ENCODE measurements at places on chromosomes 7 and 10. TPM values are rescaled to one million over a fixed set of nuclear protein-coding genes. Genes with fewer than 3 reads are reported as not detected.

The GPC2 gene
- 5.1 TPM for total RNA-seq

The PPP3CB gene
- 47.1 TPM for total RNA-seq

The FEZF1 gene
- not detected for total RNA-seq

The MYH16 gene
- not detected for total RNA-seq

The MYL10 gene
- total RNA-seq = not detected

The CACNB2 gene
- total RNA-seq = 14.3 TPM

The WDFY4 gene
- total RNA-seq = 7.0 TPM

DNA sequence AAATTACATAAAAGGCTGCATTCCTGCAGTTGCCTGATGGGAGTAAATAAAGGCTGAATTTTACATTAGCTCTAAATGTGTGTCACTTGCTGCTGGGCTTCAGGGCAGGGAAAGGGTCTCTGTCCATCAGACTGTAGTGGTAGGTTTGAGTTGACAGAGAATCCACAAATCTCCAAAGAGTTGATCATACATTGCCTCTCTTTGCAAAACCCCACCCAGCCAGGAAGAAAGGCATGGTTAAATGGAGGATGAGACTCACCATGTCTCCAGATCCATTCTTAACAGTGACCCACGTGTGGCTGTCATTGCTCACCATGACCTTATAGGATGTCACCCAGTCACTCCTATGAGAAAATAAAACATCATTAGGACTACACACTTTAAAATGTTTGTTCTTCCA lies 92.8 kb downstream of the CPXM2 start:
- no peak for DNase-seq

GRCh38 chr7:130364451-130364850 lies 15.8 kb upstream of the CPA1 start:
- DNase-seq = no peak

DNA sequence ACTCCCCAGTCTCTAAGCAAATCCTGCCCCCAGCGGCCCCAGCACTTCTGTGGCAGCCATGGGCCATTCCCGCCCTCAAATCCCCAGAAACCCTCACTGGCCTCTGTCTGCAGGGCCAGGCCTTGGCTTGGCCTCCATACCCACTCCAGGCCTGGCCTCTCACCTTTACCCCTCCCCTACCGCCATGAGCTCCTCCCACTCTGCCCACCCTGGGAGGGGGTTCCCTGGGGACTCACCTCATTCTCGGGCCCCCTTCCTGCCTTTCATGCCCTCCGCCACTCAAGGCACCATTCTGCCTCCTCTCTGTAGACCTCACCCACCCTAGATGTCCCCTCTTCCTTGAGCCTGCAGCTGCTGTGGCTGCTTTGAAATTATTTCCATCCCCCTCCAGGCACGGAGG lies 41.0 kb downstream of the PRF1 start:
- no peak for DNase-seq

DNA sequence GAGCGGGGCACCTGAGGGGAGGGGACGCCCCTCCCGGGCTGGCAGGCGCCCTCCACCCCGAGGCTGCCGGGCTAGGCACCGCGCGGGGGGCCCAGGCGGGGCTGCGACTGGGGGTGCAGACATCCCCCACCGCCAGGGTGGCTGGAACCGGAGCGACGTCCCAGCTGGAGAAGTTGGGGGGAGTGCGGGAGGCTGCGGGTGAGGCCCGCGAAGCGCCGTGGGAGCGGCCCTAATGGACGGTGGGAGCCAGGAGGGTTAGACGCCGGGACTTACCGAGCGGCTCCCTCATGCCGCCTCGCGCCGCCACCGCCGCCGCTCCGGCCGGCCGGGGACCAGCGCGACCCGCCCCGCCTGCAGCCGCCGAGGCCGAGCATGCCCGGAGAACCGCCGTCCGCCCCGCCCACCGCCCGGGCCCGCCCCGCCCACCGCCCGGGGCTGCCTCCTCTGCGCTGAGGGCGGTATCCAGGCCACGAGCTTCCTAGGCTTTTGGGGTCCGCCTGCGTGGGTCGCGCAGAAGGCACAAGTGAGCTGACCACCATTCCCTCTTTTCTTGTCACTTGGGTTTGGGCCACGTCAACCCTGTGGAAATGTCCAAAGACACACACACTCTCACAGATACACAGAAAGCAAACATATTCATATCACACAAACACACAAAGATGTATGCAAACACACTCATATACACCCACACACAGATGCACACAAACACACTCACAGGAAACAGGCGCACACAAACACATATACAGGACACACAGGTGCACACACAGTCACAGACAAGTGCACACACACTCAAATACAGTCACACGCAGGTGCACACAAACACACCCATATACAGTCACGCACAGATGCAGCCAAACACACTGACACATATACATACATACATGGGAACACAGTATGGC lies at the start of gene JCAD:
JCAD (minus strand) TSS at position 378 of the 899 bp plus-strand sequence. CDS start 11,774 bp downstream, outside the sequence.
- DNase-seq = peak; percentile 78

DNA sequence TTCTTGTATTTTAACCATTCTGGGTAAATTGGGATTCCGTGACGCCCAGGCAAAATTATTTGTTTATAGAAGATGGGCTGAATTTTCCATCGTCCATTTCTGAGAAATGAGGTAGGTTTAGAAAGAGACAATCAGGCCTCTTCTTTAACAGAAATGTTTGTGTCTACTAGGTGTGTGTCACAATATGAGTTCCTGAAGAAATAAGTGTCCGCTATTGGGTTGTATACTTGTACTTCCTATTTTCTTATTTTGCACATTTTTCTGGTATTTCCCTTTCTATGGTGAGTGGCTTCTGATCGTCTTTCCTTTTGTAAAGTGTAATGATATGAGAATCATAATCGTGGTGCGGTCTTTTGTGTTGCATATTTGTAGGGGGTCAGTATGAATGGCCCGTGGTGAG lies 83.9 kb downstream of the TCF7L2 start:
- DNase-seq = no peak

DNA sequence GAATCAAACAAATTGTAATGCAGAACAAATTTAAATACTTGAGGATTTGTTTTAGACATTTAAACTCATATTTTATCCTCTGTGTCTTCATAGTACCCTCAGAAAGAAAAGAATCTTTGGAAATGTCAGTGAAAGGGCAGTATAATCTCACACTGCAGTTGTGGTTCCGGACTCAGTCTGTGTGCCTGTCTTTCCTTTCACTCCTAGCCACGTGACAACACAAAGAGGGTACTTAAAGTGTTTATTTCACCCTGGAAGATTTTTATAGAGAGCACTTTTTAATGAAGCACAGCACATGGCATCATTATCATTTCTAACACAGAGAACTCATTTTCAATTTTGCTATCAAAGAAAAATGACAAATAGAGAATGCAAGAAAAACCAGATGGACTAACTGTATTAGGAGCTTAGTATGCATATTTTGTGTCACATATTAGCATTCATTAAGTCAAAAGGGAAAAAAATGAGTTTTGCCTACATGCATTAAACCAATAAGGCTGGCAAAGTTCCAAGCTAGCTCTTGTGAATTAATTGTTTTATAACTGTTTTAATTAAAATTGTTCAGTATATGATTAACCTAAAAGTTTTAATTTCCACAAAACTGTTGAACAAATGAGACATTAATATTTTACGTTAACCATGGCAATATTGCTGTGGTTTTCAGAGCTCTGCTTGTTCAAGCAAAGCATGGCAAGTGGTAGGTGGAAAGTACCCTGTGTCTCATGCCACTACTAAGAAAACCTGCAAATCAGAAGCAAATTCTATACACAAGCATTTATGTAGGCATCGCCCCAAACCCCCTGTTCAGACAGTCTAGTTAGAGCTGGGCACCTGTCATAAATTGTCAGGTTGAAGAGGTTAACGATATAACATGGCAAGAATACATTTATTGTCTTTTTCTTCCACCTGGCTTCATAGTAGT lies 65.9 kb downstream of the AUTS2 start:
- DNase-seq = no peak

- DNase-seq = no peak
Measured at GRCh38 chr7:18393465-18394118, 102.0 kb upstream of the HDAC9 start.

- no peak for DNase-seq
Measured at GRCh38 chr10:63281967-63282366, 148.8 kb downstream of the NRBF2 start.

- DNase-seq = no peak
Measured at GRCh38 chr7:101959342-101959741, 141.9 kb downstream of the CUX1 start.

GRCh38 chr7:110157631-110158362 lies 933.1 kb upstream of the LRRN3 start:
- no peak for DNase-seq

DNA sequence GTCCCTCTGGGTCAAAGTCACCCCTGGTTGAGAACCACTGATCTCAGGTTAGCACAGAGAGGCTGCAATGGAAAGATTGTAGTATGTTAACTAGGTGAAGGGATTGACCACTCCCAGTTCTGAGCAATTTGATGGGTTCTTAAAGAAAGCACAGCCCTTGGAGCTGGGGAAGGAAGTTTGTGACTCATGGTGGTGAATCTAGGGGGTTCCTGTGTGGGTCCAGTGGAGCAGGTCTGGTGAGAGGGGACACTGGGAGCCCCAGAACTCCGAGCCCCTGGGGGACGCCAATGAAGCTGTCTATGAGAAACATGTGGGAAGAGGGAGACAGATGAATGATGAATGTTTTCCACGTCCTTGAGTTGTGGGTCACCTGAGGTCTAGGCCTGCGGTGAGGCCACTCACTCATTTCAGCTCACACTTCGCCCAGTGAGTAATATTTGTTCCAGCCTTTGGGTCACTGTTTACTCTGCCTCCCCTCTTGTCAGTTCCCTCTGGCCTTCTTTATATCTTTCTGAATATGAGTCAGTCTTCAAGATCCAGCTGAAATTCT lies 341.9 kb downstream of the LRMDA start:
- DNase-seq = no peak

- DNase-seq = no peak
Measured at GRCh38 chr7:40644454-40645188, 509.8 kb downstream of the SUGCT start.

GRCh38 chr7:36280840-36281812 lies 108.5 kb upstream of the ANLN start:
- DNase-seq = peak; percentile 68

- DNase-seq = peak; percentile 87
Measured at GRCh38 chr10:44801383-44802327, 109.5 kb upstream of the TMEM72 start.

- no peak for DNase-seq
Measured at GRCh38 chr7:2360796-2361195, 6.2 kb downstream of the EIF3B start.

- DNase-seq = no peak
Measured at GRCh38 chr7:94874036-94874785, 33.2 kb upstream of the PPP1R9A start.

- DNase-seq = no peak
Measured at GRCh38 chr7:139118805-139119485, 9.4 kb upstream of the ZC3HAV1 start.

DNA sequence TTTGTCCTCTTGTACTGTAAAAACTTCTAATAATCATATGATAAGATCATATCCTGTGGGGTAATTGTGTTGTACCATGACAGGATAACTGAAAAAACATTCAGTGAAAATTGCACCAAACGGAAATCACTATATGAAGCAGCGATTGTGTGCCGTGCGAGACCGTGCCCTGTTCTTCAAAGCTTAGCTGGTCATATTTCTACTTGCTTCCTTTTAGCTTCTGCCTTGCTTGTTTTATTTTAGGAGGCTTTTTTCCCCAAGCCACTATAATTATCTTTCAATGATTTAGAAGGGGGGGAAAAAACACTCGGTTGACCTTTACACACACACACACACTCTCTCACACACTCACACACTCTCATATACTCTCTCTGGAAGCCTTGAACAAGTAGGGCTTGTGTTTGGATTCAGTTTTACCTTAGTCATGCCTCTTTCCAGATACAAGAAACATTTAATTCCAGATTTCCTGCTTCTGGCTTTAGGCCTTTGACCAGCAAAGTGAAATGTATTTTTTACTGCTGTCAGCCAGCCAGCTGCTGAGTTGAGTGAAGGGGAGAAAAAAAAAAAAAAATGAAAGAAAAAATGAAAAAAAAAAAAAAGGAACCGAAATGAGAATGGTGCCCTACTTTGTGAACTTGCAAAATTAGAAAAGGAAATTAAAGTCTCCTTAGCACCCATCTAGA lies 181.4 kb downstream of the ARID5B start:
- DNase-seq = no peak

DNA sequence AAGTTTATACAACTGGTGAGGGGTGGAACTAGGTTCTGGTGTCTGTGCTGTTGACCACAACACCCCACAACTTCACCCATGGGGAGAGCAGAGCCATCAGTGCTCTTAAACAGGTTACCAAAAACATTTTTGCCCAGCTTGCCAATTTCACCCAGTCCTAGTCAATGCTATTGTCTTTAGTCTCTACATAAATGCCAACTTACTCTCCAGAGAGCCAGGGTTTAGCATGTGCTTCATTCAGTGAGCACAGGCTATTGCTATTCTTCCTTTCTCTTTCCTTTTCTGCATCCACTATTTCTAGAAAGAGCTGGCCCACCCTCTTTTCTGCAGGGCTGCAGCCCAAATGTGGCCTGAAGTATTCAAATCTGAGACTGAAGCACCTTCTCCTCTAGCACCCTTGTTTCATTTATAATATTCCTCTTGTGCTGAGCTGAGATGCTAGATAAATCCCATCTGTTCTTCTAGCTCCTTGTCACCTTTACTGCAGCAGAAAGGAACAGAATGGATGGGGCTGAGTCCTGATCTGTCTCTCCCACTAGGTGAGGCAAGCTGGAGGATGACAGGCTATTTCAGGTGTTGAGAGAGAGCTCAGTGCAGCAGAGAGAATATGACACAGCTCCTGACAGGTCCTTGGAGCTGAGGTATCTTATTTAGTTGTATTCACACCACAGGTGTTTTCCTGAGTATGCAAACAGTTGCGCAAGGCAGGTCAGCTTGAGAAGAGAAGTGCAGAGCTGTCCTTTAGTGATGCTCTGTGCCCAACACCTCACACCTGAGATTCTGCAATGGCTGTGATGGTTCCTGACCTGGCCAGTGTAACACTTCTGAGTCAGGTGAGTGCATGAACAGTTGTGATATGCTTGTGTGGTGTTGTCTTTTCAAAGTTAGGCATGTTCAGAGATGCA lies 819.2 kb downstream of the CCSER2 start:
- DNase-seq = no peak

DNA sequence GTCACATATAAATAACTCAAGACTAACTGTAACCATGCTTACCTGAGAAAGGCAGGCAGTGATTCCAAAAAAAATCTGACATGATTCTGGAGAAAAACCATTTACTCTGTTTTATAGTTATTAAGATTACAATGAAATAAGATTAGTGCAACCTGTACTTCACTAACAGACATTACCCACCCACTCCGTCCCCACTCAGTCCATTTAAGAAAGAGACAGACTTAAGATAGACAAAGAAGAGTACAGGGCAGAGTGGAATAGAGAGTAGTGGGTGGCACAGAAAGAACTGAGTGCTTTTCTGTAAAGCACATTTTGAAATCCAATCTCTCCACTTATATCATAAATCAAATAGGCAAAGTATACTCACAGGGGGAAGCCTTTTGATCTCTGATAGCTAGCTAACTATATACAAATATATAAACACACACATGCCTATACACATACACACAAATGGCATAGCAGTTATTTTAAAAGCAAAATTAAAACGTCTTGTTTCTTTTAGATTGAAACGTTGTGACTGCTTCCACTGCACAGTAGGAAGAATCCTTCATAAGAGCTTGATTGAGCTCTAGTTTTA lies 11.9 kb downstream of the PAXIP1 start:
- no peak for DNase-seq
